GM20000 (cell line): ENCODE measurements at places on chromosomes 3 and 15.
A peak's percentile ranks its signal among the peaks of the same experiment; 100 is the strongest.

- no peak for DNase-seq
Observed at GRCh38 chr3:22296601-22297000, 545.6 kb upstream of the ZNF385D start.

DNA sequence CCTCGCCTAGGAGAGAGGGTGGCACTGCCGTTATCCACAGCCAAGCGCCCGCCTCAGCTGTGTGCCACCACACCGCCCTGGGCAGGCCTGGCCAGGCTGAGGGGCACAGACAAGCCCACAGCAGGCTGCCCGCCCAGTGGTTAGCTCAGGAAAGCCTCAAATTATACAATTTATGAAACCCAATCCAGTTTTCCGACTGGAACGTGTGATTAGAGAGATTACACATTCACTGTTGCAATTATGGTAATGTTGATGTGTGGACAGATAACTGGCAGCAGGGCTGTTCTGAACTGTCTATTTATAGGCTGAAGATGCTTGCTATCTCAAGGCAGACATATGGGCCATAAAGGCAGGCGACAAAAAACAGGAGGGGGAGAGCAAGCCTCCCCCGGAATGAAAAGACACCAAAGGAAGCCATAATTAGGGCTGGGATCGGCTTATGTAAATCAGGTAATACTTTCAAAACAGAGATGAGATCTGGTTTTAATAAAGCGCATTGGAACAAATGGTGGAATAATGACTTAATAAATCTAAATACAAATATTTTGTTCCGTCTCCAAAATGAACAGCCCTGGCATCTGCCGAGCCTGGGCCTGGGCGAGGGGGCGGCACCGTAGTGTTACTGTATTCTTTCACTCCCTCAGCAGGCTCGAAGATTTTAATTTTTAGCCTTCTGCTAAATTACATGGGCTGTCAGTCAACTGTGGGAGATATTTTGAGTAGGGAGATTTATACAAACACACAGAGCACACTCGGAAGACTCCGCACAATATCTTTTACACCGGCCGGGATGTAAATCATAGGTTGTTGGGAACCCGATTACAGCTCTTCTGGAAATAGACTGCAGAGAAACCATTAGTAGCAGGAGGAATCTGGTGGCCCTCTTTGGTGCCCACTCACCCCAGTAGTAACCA, 103.1 kb upstream of the TLE3 start:
- DNase-seq = no peak

DNA sequence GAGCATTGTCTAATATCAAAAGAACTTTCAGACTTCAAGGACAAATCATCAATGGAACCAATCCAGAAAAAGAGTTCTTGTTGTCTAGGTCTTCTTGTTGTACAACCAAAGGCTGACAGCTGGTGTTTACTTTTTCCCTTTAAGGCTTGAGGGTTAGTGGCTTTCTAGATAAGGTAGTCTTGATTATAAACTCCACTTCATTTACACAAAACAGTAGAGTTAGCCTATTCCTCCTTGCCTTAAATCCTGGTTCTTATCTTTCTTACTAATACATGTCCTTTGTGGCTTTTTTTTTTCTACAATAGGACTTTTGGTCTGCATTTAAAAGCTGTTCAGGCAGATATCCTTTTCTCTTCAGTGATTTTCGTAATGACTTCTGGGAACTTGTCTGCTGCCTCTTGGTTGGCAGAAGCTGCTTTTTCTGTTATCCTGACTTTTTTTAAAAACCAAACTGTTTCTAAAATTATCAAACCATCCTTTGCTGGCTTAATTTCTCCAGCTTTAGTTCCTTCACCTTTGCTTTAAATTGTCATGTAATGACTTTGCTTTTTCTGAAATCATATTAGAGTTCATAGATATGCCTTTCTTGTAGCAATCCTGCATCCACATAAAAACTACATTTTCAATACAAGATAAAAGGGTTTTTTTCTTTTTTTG, 44.8 kb downstream of the STRIT1 start:
- no peak for DNase-seq

DNA sequence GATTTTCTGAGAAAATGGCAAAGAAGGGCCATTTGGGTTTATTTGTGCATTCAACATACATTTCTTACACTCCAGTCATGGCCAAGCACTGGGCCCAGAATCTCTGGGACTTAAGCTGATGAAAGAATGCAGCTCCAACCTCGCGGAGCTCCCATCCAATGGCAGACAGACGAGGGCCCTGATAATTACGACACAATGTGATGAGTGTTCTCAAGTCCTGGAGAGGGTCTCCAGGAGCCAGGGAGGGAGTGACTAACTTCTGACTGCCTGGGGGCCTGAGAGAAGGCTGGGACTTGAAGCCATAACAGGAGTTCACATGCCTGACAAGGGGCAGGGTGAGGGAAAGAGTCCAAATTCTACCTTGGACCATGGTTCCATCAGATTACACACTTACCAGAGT, 42.6 kb upstream of the BNC1 start:
- no peak for DNase-seq

- no peak for DNase-seq
Observed at GRCh38 chr3:35216501-35217266, 422.6 kb upstream of the ARPP21 start.

DNA sequence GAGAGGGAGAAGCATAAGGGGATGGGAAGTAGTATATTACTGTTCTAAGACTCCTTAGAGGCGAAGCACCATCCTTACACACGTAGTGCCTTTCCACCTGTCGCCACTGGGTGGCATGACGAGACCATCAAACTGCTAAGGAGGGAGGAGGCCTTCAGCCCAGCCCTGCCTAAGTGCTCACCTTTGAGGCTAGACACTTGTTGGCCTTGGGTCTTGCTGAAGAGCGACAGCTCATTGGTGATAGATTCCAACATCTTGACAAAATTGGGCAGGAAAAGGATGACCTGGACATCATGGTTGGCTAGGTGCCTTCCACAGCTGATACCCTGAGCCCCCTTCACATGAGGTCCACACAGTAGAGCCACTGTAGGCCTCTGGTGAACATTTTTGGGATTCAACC, 19.6 kb downstream of the CLK3 start:
- DNase-seq = peak; percentile 77

DNA sequence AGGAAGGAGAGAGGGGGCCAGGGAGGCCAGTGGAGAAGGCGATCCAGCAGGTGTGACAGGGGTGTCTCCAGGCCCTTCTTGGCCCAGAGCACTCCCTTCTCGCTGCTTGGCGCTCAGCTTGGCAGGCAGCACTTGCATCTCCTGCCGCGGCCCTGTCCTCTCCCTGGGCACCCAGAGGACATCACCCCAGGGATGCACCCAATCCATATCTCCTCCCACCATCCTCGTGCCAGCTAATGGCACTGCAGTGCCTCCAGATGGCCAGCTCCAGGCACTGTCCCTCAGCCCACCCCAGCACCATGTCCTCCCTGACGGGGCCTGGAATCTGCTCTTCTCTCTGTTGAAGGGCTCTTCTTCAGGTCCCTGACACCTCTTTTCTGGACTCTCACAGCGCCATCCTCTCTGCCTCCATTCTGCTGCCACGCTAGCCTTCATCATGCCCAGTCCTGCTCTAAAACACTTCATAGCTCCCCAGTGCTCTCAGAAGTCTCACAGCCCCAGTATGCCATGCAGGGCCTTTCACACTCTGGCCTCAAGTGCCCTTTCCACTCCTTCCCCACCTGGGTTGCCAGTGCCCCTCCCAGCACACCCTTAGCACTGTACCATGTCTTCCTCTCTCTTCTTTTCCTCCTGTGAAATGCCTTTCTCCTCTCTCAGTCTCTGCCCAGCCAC, 106.8 kb upstream of the SLC6A11 start:
- no peak for DNase-seq
